Globus pallidus (tissue), 1 donor: ENCODE measurements at places on chromosomes 7 and 10.

- DNase-seq: no peak
These were observed 139.4 kb upstream of the SHH start for GRCh38 chr7:155951554-155952158.

DNA sequence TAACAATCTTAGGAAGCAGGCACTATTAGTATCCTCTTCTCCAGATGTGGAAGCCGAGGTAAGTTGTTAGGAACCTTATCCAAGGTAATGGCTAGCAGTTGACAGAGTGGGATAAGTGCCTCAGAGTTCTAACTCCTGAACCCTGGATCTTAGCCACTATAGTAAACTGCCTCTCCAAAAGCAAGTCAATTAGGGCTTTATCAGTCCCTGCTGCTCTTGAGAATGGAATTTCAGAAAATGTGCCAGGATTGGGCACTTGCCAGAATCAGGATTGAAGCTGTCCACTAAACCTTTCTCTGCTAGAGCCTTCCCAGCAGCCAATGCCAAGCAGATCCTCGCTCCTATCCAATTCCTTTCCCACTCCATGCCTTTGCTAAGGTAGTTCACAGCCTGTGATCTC, 777.5 kb upstream of the POM121L12 start:
- no peak for DNase-seq

- no peak for DNase-seq
These were observed 536.1 kb upstream of the AUTS2 start for GRCh38 chr7:69062020-69062765.

DNA sequence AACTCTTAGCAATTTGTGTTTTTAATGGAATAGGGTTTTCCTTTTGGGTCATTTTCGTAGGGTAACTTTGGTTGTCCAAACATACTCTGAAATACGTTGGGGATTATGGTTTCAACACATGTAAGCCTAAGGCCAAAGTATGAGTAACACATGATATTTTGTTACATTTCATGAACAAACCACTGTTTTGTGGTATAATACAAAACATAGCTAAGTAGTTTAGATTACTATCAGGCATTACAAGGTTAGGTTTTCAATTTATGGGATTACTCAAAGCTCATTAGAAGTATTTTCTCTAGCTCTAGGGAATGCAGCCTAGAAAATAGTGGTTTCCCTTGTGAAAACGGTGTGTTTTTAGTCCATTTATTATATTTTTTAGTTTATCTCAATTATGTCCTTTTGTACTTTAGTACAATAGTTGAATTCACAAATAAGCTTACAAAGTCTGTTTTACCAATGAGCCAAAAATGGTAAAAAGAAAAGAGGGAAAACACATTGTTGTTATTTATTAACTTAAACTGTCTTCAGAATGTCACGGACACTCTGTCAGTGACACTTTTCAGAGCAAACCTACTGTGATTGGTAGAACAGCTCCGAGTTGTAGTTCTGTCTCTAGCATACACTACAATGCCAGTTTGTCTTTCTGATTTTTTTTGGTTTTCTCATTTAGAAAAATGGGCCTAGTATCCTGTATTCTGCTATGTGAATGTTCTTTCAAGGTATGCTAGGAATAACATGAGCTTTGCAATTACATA, 473.7 kb downstream of the SUGCT start:
- no peak for DNase-seq

DNA sequence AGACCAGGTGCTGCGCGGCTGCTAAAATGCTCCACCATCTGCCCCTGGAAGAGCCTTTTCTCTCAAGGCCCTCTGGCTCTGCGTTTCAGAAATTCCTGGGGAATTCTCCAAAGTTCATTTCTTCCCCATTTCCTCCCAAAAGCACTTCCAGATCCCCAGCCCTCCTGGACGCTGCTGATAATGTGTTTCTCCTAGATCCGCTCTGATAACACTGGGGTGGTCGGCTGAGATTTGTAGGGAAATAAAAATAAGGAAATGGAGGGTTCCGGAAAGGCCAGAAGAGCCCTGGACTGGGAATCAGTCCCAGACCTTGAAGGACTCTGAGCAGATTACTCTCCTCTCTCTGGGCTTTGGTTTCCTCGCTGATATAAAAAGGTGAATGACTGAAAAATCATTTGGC, 28.1 kb downstream of the COL13A1 start:
- DNase-seq: no peak

GRCh38 chr7:121739465-121739864, 133.5 kb upstream of the PTPRZ1 start:
- no peak for DNase-seq

DNA sequence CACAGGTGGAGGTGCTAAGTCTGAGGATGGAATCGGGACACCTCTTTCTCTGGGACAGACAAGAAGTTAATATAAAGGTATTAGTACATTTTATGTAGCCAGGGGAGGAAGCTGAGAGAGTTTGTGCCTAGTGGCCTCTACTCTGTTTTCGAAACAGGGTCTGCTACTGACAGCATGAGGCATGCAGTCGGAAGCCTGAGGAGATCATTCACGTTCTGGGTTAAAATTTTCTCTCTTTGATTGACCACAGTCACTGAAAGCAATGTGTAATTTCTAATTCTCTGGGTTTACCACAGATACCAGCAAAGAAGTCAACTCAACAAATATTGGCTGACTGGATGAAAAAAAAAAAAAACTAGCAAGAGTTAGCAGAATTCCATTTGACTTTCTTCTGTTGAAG, 53.3 kb upstream of the KCTD7 start:
- no peak for DNase-seq

DNA sequence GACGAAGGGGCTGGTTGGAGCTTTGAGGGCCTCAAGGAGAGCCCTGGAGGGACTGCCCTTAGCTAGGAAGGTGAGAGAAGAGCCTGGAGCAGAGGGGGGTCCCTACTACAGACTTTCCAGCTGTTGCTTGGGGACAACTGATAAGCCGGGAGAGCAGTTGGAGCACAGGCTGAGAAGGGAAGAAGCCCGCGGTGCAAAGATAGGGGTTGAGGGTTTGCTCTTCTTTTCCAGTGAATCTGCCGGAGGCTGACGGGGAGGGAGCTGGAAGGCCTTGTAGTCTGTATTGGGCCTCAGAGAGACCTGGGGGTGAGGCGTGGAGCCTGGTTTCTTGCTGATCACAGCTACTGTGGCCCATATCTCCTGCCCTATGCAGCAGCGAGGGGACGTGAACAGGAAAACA, 23.7 kb downstream of the CYP26A1 start:
- DNase-seq: no peak

- no peak for DNase-seq
These were observed 65.6 kb downstream of the PTPRZ1 start for GRCh38 chr7:121938429-121938996.

GRCh38 chr7:99314504-99314903, 11.2 kb upstream of the ARPC1A start:
- no peak for DNase-seq

DNA sequence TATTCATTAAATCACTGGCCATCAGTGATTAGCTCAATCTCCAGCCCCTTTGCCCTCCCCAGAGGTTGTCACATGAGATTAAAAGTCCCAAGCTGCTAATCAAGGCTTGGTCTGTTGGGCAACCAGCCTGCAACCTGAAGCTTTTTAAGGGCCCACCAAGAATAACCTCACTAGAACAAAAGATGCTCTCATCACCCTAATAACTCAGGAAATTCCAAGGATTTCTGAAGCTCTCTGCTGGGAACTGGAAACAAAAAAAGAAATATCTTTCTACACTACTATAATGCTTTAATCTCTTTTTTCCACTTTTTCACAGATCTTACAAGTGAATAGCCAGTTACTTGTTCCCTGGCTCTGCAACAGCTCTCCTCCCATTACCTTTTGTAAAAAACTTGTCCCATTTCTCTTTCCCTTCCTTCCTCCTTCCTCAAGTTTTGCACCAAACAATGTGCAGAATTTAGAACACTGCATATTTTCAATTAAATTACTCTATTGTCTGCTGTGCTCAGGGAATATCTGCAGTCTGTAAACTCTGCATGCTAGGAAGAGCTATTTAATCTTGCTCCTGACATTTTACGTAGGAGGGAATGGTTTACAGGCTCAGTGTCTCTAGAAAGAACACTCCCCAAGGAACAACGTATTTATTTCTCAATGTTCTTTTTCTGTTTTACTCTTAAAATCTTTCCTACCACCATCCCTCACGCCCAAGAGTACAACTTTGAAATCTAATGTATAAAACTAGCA, 169.1 kb downstream of the IMMP2L start:
- no peak for DNase-seq

- DNase-seq: peak; percentile 64
These were observed at the start of gene UBTD1 for GRCh38 chr10:97498841-97499560. TSS of gene UBTD1 (plus strand) at chr10:97498924. CDS start at chr10:97499204, 280 bp downstream.

DNA sequence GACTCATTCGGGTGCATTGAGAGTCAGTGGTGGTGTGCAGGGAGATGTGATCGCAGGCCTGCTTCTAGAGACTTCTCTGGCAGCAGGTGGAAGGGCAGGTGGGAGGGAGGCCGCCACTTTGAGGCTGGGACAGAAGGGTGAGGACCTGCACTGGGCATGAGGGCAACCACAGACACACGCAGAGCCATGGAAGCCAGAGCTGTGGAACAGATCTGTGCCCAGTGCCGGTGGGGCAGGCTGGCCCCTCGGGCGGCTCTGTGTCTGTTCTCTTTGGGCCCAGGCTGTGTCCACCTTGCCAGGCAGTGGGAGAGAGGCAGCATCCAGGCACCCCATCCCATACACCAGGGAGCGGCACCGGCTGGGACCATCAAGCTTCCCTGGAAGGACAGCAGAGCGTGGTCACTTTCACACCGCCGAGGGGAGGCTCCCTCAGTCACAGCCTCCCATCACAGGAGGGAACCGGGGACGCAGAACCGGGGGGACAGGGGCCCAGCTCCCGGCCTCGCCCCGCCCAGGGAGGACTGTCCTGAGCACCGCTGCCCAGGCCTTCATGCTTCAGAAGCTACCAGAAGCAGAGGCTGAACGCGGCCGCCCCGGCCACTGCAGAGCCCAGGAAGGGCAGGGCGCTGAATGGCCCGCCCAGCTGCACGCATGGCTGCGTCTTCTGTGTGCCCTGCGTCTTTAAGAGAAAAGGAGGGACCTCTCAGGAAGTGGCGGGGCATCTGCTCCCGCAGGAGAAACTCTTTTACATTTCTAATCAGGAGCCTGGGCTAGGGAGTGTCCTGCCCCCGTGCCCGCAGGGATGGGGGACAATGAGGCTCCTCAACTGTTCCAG, 32.1 kb downstream of the EN2 start:
- DNase-seq: no peak

DNA sequence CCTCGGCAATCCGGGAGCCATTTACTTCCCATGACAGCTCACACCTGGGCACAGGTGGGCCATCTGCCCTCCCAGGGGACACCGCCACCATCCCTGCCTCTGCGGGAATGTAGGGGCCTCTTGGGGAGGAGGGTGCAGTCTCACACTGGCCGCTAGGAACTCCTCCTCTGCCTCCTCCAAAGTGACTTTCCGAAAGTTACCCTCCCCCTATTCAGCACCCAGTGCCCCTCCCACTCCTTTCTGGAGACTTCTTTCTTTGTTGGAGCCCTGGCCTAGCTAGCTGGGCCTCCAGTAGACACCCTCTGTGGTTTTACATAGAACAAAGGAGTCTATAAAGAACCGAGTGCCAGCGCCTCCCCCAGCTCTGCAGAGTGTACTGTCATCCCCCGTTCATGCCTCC, 45.8 kb upstream of the MNX1 start:
- no peak for DNase-seq

GRCh38 chr10:86335831-86336230, 30.8 kb downstream of the GRID1 start:
- DNase-seq: no peak

GRCh38 chr10:61992671-61993668, 91.5 kb downstream of the ARID5B start:
- no peak for DNase-seq

- no peak for DNase-seq
These were observed 281.8 kb upstream of the KLF6 start for GRCh38 chr10:4066581-4067390.

GRCh38 chr10:71349406-71349805, 30.3 kb downstream of the SLC29A3 start:
- DNase-seq: no peak

GRCh38 chr7:2605608-2606538, 25.9 kb upstream of the TTYH3 start:
- DNase-seq: no peak

DNA sequence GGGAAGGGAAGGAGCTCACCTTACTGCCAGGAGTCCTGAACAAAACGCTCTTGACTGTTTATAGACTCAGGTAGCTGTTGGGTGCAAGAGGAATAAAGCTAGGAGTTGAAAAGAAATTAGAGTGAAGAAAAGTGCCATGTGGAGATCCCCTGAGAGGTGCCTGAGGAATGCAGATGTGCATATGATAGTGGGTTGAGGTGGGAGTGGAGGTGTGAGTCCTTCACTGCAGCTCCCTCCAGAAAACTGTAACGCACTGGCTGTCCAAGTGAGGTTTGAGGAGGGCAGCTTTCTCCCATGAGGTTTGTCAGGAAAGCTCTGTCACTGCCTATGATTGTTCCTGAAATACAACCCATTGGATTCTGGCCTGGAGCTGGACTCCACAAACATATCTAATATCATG, 904.8 kb upstream of the POT1 start:
- no peak for DNase-seq

GRCh38 chr7:157097569-157097968, 41.2 kb upstream of the UBE3C start:
- DNase-seq: no peak
